Stimulated activated CD8-positive, alpha-beta memory T cell treated with anti-CD3 and anti-CD28 coated beads, Interleukin-12 subunit alpha, Interleukin-12 subunit beta, amount 100 ng/mL, for 1 hour (primary cell): ENCODE measurements at places on chromosomes 1 and 21.
A peak's percentile ranks its signal among the peaks of the same experiment; 100 is the strongest.

GRCh38 chr1:33036051-33036525 is 595 bp downstream of the AK2 start:
- DNase-seq: no peak

DNA sequence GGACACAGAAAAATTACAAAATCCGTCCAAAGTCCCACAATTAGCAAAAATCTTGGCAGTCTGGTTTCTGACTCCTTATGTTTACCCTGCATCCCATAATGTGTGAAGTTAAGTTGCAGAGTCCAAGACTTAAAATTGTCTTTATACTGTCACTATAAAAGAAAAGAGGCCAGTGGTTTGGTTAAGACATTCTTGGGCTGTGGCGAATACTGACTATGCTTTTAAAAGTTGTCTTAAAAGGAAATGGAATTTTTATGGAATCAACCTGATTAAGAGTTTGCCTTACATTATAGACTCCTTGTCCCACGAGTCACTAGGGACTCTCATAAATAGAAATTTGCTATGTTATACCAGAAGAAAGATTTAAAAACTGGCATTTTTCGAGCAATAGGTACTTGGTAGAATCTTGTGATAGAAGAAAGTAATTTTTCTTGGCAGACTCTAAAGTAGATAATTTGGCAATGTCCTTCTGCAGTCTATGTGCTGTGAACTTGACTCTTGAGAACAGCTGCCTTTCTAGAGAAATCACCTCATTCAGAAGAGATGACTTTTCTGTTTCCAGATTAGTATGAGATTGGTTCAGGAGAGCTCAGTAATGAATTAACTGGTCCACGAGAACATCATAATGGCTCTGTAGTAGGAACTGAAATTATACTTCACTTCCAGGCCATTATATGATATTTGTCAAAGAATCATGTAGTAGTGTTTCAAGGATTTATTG is 31.8 kb downstream of the NTNG1 start:
- no peak for DNase-seq

DNA sequence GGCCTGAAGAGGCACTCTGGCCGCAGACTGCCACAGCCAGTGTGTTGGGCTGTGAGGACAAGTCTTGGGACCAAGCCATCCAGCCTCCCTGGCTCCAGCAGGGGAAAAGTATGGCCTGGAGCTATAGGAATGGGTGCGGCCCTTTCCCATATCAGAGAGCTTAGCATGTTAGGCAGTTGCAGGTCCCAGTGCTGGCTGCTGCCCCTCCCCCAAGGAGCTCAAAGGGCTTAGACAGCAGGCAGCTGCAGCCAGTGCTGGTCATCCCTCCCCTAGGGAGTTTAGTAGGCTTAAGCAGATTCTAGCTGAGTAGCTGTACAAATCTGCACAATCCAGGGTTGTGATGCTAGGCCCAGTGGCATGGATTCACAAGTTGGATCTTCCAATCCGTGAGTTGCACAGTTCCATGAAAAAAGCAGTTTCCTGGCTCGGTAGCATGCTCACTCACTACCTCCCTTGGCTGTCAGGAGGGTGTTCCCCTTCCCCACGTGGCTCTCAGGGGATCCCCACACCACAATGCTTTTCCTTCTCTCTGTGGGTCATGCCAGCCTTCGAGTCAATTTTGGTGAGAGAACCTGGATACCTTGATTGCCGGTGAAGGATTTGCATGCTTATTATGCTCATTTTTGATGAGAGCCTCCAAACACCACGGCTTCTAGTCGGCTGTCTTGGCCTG is 1490.8 kb downstream of the BRINP3 start:
- DNase-seq: no peak

GRCh38 chr1:212289262-212290077 is 4.3 kb downstream of the PPP2R5A start:
- DNase-seq: no peak

- no peak for DNase-seq
These were observed 85.6 kb downstream of the NKAIN1 start for GRCh38 chr1:31154000-31154631.

- no peak for DNase-seq
These were observed 80.1 kb downstream of the UBIAD1 start for GRCh38 chr1:11352816-11353799.

DNA sequence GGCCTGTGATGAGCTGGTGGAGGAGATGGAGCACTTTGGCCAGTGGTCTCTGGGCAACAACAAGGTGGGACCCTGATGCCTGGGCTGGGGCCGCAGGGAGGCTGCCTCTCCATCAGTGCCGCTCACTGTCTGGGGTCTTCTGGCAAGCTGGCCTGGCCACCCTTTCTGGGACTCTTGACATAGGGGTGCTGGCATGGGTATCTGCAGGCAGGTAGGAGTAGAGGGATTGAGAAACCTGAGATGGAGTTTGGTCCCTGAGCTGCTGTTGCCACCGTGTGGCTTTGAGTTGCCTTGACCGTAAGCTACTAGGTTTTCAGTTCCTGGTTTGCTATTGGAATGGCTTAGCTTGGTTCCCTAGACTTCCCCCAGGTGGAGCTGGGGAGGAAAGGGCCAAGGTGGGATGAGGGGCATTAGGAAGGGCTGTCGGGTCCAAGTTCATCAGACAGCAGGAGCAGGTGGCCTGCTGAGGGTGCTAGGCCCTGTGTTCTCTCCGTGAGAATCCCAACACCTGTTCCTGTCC is 13.2 kb upstream of the MFN2 start:
- no peak for DNase-seq

DNA sequence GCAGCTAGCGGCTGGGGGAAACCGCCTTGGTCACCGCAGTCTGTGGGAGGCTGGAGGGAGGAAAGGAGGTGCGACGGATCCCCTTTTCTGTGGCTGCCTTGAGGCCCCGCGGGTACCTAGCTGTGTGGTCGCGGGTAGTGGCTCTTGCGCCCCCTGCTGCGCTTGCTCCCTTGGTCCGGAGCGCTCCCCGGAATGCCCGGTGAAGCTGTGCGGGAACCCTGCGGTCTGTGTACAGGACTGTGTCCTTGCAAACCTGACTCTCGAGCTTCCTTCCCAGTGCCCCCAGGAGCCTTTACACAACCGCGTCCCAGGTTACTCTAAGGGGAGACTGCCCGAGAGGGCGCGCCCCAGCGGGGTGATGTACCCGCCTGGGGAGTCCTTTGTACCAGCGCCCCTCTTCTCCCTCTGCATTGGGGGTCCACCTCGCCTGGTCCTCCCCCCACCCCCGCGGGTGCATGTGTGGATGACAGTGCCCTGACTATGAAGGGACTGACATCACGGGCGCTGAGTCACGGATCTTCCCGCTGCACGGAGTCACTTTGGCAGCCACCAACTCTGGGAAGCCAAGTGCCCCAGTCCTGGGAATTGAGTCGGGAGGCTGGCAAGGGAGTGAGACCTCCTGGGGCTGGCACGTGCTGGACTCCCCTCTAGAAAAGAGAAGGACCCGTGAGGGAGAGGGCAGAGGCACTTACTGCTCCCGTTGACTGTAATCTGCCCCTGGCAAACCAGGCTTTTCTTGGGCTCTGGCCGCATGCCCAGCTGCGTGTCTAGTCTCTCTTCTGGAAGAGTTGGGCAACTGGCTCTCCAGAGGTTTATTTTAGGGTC is 816 bp downstream of the IL6R start:
- DNase-seq: peak; percentile 38

GRCh38 chr1:99005537-99005942 is 879 bp upstream of the PLPPR5 start:
- DNase-seq: no peak

- no peak for DNase-seq
These were observed 70.6 kb downstream of the ALG14 start for GRCh38 chr1:95002164-95002539.

DNA sequence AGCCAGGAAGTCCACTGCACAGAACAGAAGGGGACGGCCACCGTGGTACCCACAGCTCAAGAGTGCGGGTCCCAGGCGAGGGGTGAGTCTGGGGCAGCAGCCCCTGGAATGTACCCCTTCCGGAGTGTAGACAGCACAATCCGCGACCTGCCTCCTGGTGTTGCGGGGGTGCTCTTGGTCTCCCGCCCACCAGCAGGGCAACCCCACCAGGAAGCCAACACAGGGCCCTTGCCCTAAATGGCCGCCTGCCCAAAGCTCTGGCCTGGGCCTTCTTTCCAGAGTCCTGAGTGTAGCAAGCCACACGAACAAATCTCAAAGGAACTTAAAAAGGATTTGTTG is 1.1 kb upstream of the SLC19A1 start:
- no peak for DNase-seq

- no peak for DNase-seq
These were observed 25.9 kb upstream of the IL19 start for GRCh38 chr1:206744683-206745082.

GRCh38 chr1:3021801-3022401 is 634 bp downstream of the ACTRT2 start:
- no peak for DNase-seq

DNA sequence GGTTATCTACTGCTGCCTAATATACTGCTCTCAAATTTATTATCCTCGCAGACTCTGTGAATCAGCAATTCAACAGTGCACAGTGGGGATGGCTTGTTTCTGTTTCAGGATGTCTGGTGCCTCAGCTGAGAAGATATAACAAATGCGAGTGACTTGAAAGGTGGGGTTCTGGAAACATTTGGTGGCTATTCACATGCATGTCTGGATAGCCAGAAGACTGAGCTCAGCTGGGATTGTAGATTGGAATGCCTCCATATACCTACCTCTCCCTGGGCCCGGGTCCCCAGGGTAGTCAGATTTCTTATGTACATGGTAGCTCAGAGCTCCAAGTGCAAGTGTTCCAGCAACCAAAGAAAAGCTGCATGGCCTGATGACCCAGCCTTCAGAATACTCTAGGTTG is 176.3 kb downstream of the IER5 start:
- no peak for DNase-seq

GRCh38 chr1:81231729-81232038 is 569.0 kb upstream of the ADGRL2 start:
- no peak for DNase-seq

DNA sequence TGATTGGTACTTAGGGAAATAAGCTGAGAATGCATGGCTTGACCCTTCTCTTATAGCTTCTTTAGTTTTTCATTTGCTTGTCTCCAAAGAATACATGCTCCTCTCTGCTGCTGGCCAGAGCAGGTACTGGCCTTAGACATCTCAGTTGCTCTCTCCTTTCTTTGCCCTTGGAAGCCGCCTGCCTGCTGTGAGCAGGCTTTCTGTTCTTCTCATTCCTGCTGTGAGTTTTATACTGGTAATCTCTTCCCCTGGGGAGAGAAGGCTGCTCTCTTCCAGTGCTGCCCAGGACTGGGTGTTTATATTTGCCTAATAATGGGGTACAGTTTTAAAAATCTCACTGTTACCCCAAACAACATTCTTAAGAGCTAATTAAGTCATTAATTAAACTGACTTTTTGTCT is 323.5 kb upstream of the LRRC7 start:
- no peak for DNase-seq

DNA sequence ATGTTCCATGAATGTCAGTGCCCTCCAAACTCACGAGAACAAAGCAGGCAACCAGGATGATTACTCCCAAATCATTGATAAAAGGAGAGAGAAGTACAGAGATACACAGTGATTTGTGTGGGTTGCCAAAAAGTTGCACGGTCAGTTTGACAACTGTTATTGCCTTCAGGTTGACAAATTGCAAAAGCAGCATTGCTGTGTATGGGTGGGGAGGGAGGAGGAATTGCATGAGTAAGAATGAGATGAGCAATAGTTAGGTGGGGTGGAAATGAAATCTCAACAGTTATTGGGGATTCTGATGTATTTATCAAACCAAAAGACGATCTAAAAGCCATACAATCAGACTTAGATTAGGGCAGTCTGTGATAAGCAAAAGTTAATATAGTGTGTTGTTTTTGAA is 93.7 kb downstream of the NTMT2 start:
- no peak for DNase-seq

DNA sequence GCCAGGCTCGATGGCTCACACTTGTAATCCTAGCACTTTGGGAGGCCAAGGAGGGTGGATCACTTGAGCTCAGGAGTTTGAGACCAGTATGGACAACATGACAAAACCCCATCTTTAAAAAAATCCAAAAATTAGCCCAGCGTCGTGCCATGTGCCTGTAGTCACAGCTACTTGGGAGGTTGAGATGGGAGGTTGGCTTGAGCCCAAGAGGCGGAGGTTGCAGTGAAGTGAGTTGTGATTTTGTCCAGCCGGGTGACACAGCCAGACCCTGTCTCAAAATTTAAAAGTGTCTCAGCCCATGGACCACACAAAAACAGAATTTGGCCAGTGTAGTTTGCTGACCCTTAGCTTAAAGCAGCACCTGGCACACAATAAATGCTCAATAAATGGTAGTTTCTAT is 11.3 kb upstream of the TACSTD2 start:
- no peak for DNase-seq

- no peak for DNase-seq
These were observed 84.0 kb upstream of the TLR5 start for GRCh38 chr1:223227031-223227430.

DNA sequence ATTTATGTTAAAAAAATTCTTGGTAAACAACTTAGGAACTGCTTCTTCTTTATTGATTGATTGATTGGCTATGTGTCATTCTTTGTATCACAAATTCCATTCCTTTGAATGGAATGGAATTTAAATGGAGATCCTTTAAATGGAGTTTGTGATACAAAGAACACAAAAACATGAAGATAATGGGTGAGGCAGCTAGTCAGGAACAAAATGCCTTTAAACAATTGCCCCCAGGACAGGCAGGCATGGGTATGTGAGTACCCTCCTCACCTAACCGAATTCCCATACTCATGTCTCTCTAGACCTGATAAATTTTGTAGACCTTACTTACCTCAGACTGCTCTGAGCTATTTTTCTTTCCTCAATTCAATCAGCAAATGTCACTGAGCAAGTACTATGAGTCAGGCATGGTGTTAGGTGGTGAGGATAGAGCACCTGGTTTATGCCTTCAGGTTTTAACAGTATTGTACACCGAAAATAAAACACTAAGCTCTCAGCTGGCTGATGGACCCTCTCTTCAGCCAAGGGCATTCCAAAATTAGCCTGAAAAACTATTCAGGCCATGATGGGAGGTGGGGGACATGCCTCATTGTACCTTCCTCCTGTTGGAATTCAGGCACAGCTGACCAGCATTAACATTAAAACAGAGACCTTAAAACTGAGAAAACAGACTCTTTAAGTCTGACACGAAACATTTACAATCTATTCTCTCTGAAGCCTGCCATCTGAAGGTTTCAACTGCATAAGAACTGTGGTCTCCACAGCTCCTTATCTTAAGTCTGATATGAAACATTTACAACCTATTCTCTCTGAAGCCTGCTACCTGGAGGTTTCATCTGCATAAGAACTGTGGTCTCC is 58.9 kb downstream of the OLFML3 start:
- no peak for DNase-seq

- DNase-seq: peak; percentile 9
These were observed 520 bp downstream of the TMEM201 start for GRCh38 chr1:9589144-9589718.
